Liver (tissue), 10 donors: ENCODE measurements at places on chromosomes 3 and 15. TPM values are rescaled to one million over a fixed set of nuclear protein-coding genes. Genes with fewer than 3 reads are reported as not detected.

DNA sequence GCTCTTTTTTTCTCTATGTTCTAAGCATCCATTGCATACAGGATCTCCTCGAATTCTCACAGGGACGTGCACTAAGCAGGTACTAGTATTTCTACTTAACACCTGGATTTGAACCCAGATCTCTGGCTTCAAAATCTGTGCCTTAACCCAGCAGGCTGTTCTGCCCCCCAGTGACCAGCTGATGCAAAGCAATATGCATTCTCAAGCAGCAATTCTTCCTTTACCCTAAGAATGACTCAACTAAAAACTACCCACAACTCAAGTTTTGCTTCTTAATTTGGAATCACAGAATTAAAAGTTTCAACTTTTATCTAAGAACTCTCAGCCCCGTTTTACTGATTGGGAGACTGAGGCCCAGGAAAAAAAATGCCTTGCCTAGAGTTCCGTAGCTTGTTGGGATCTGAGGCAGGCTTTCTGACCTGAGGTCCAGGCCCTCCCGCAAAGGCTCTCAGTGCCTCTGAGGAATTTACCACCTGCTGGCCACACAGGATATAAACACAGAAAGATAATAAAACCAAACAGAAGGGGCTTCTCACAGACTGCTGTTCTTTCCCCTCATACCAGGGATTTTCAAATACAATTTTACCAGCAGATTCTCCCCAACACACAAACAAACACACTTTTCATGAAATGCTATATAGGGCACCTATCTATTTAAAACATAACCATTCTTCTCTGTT is 115.4 kb upstream of the RAD18 start:
- H3K4me3 ChIP-seq = no peak overlapping the region
- H3K27ac ChIP-seq = no peak overlapping the region
- no peak for DNase-seq

GRCh38 chr3:112327371-112327951 is 5.5 kb upstream of the CD200 start:
- H3K4me1 ChIP-seq = no peaks in the 10 kb centered on the region
- DNase-seq = no peak
- no peak overlapping the region for H3K4me3 ChIP-seq
- no peak overlapping the region for H3K27ac ChIP-seq
- no peaks in the 10 kb centered on the region for H3K27me3 ChIP-seq
- H3K36me3 ChIP-seq = no peaks in the 10 kb centered on the region

DNA sequence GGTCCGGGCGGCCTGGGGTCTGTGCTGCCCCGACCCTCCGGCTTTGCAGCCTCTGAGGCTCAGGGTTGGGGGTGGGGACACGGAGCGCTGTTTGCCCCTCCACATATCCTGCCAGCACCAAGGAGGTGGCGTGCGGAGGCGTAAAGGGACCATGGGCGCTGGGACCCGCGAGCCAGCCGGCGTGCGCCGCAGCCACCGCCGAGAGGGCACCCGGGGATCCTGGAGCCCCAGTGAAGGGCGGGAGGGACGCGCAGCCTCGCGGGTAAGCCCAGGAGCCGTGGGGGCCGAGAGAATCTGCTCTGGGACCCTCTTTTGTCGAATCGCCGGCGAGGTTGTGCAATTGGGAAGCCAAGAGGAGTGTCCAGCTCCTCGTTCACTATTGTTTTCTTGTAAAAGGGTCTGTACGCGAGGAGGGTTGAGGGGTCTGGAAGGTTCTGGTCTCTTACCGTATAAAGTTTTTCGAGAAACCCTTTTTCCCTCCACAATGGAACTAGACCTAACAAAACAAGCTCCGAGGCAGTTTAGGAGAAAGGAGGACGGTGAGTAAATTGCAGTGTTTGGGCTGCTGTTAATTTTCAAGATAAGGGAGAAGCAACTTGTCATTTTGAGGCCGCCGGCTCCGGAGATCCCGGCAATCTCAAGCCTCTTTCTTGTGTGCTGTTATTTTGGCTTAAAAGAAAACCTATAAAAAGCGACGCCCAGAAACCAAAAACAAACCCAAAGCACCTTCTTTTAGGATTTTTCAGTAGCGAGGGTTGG is 29.9 kb upstream of the ST3GAL6 start:
- H3K4me3 ChIP-seq = peak overlapping the region; percentile 89
- no peaks in the 10 kb centered on the region for H3K27me3 ChIP-seq
- peak; percentile 43 for DNase-seq
- H3K4me1 ChIP-seq = peaks cover 28% of the 10 kb centered on the region
- H3K27ac ChIP-seq = peak overlapping the region; percentile 90

DNA sequence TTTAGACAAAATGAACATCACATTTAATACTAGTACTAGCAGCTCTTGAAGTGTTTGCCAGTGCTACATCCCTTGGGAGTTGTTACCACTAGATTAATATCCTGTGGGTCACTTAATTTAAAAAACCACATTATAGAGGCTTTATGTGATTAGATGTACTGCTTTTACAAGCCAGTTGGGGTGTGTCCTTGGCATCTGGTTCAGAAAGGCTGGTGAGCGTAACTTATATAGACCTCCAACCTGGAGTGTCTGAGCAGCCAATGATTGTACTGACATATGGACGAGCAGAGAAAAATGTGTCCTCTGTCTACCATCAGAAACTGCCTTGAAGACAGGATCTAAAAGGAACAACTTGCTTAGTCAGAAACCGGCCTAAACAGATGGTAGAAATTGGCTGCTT is 306.2 kb upstream of the ATP11B start:
- no peaks in the 10 kb centered on the region for H3K4me1 ChIP-seq
- H3K4me3 ChIP-seq = no peak overlapping the region
- H3K36me3 ChIP-seq = no peaks in the 10 kb centered on the region
- no peak overlapping the region for H3K27ac ChIP-seq
- DNase-seq = no peak
- peaks cover 2% of the 10 kb centered on the region for H3K27me3 ChIP-seq

GRCh38 chr15:83512459-83512858 is 65.3 kb downstream of the SH3GL3 start:
- DNase-seq = no peak
- H3K4me3 ChIP-seq = no peak overlapping the region
- no peaks in the 10 kb centered on the region for H3K4me1 ChIP-seq

DNA sequence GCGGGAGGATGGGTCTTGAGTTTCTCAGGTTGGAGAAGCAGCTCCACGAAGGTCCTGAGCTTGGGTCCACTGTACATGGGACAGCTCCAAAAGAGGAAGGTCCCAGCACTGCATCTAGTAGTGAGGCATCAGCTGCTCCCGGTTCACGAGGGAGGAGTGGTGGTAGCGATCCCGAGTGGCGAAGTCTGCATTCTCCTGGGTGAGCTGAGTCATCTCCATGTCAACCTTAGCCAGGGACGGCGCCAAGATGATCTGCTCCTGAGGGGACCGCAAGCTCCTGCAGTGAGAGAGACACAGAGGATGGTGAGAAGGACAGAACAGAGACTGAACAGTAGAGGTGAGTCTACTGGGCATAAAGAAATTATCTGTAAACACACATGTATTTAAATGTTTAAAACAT is 28.0 kb upstream of the HEG1 start:
- H3K27ac ChIP-seq = no peak overlapping the region
- H3K36me3 ChIP-seq = peaks cover 7% of the 10 kb centered on the region
- peak; percentile 10 for DNase-seq
- peaks cover 6% of the 10 kb centered on the region for H3K4me1 ChIP-seq
- no peaks in the 10 kb centered on the region for H3K27me3 ChIP-seq

DNA sequence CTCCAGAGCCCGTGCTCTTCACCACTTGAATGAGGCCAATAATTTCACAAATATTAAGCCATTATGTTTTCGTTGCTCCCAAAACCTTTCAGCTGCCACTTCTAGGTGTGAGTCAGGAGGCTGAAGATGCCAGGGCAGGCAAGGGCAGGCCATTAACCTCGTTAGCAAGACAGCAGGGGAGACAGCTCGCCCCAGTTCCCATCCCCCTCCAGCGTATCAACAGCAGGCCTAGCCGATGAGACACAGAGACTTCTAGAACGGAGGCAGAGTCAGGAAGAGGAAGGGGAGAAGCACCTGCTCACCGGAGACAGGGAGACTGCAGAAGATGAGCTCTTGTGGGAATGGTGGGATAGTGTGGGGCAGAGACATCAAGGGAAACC is 28.0 kb upstream of the PLA2G4E start:
- no peak overlapping the region for H3K4me3 ChIP-seq
- no peaks in the 10 kb centered on the region for H3K4me1 ChIP-seq
- no peaks in the 10 kb centered on the region for H3K36me3 ChIP-seq
- no peak for DNase-seq
- no peak overlapping the region for H3K27ac ChIP-seq

DNA sequence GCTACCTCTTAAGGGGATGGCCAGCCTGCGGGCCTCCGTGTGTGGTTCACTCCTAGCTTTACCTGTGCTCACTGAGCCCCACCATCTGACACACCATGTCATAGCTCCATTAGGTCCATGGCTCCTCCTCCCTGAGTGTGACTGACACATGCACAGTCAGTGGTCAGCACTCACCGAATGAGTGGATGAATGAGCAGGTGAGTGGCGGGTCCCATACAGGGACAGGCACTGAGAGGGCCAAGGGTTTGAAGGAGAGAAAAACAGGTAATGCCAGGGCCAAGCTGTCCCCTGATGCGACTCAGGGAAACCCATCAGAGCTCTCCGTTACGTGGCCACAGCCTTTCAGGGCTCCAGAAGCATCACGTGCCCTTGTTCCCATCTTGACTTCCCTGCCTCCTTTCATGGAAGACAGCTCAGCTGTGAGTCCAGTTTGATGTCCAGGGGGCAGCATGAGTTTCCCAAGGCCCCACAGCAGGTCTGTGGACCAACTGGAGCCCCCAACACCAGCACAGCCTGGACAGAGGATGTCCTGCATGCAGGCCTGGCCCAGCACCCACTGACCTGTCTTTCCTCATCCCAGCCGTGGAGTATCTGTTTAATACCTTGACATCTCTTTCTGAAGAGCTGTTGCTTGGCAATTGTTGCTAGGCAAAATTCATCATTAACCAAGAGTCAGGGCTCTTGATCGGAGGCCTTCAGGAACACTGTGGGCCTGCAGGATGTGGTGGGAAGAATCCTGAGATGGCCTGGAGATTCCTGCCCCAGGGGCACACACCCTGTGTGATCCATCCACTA is 84.4 kb downstream of the PLXNA1 start:
- no peaks in the 10 kb centered on the region for H3K4me1 ChIP-seq
- H3K27ac ChIP-seq = no peak overlapping the region
- DNase-seq = no peak
- H3K4me3 ChIP-seq = no peak overlapping the region
- H3K27me3 ChIP-seq = no peaks in the 10 kb centered on the region

GRCh38 chr3:194615226-194615625 is 18.0 kb downstream of the TMEM44 start:
- no peaks in the 10 kb centered on the region for H3K36me3 ChIP-seq
- DNase-seq = no peak
- H3K4me1 ChIP-seq = no peaks in the 10 kb centered on the region
- H3K4me3 ChIP-seq = no peak overlapping the region
- H3K27me3 ChIP-seq = no peaks in the 10 kb centered on the region

DNA sequence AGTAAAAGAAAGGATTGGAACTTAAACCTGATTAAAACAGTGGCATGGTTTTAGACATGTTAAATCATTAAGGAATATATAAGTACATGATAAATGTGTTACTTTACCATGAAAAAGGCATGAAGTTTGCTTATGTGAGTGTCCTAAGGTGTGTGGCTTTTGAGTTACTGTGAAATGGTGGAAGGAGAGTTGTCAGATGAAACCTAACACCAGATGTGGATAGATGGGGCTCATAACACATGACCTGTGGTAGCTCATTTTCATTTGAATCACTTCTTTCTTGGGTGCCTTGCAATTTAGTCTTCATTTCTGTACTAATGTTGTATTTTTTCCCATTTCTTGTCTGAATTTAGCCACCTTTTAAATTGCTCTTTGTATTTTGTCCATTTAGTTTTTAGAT is 13.0 kb downstream of the MEF2A start:
- H3K27me3 ChIP-seq = no peaks in the 10 kb centered on the region
- H3K4me1 ChIP-seq = peaks cover 28% of the 10 kb centered on the region
- no peaks in the 10 kb centered on the region for H3K36me3 ChIP-seq
- H3K4me3 ChIP-seq = no peak overlapping the region
- DNase-seq = no peak

- H3K4me3 ChIP-seq = no peak overlapping the region
- no peak overlapping the region for H3K27ac ChIP-seq
- no peaks in the 10 kb centered on the region for H3K4me1 ChIP-seq
- no peaks in the 10 kb centered on the region for H3K27me3 ChIP-seq
- no peak for DNase-seq
- peaks cover 1% of the 10 kb centered on the region for H3K36me3 ChIP-seq
Measured at GRCh38 chr3:172704001-172704400, 6.9 kb downstream of the NCEH1 start.

- no peaks in the 10 kb centered on the region for H3K27me3 ChIP-seq
- H3K36me3 ChIP-seq = no peaks in the 10 kb centered on the region
- no peak overlapping the region for H3K27ac ChIP-seq
- H3K4me3 ChIP-seq = no peak overlapping the region
- H3K4me1 ChIP-seq = no peaks in the 10 kb centered on the region
- no peak for DNase-seq
Measured at GRCh38 chr15:51085764-51086163, 8.9 kb downstream of the TNFAIP8L3 start.

- no peak for DNase-seq
- no peaks in the 10 kb centered on the region for H3K27me3 ChIP-seq
- no peaks in the 10 kb centered on the region for H3K36me3 ChIP-seq
- H3K4me3 ChIP-seq = no peak overlapping the region
- H3K4me1 ChIP-seq = peaks cover 5% of the 10 kb centered on the region
Measured at GRCh38 chr3:105388176-105388575, 21.5 kb downstream of the ALCAM start.

DNA sequence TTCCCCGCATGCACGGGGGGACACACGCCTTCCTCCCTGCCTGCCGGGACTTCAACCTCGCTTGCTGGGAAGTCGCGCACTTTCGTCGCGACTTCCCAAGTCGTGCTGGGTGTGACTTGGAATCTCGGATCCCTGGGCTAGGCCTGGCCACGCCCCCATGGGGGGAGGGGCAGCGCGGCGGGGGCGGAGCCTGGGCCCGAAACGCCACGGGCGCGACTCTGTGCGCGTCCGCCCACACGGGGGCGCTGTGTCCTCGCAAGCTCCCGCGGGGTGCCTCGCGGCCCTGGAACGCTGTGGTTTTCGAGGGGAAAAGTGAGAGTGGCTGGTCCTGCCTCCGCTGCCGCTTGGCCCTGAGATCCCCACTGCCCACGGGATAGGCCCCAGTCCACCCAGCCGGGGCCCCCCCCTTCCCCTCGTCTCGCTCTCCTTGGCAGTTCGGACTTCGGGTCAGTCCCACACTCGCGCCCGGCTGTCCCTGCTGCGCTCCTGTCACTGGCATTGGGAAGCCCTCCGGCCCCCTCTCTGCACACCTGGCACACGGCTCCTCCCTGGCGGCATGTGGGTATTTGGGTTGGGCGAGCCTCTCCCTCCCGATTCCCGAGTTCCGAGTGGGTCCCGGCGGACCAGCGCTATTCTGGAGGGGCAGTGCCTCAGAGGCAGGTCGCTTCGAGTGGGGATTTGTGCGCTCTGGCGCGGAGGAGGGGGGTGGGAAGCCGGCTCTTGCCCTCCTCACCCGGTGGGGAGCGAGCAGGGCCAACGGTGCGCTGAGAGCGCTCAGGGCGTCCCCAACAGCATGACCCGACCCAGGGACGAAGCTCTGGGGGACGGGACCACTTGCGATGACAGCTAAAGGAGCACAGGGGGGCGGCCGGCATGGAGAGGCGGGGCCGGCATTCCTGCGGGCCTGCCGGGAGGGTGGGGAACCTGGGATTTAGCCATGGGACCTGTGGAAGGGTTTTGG is 23.6 kb downstream of the SEC61A1 start:
- H3K4me1 ChIP-seq = peaks cover 13% of the 10 kb centered on the region
- peak overlapping the region; percentile 56 for H3K27ac ChIP-seq
- H3K27me3 ChIP-seq = no peaks in the 10 kb centered on the region
- peaks cover 8% of the 10 kb centered on the region for H3K36me3 ChIP-seq
- DNase-seq = peak; percentile 98
- peak overlapping the region; percentile 4 for H3K4me3 ChIP-seq

MAP3K13 gene
- polyA plus RNA-seq = 38.1 TPM

STXBP5L gene
- polyA plus RNA-seq = not detected

TADA3 gene
- 27.8 TPM for polyA plus RNA-seq

CLDN16 gene
- polyA plus RNA-seq = 0.22 TPM

GOLGA8T gene
- polyA plus RNA-seq = 0.02 TPM
